ENCODE measurements at places on chromosomes 7 and 10.

DNA sequence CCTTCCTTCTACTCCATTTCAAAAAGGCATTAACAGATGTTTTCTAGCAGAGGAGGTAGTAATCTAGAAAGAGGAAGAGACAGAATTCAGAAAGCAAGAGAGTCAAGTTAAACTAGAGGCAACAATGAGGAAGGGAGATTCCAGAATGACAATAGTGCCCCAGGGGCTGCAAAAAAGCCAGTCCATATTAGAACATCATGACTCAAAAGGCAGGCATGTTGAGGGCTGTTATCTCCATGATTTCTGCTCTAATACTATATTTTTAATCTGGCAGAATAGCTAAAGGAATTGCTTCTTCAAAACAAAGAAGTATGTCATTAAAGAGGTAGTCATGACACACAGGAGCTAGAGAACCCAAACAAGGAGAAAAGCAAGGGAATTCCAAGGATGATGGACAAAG, 599.6 kb downstream of the INHBA start:
- no peak for DNase-seq

GRCh38 chr7:133629701-133630100, 376.8 kb downstream of the EXOC4 start:
- no peak for DNase-seq

DNA sequence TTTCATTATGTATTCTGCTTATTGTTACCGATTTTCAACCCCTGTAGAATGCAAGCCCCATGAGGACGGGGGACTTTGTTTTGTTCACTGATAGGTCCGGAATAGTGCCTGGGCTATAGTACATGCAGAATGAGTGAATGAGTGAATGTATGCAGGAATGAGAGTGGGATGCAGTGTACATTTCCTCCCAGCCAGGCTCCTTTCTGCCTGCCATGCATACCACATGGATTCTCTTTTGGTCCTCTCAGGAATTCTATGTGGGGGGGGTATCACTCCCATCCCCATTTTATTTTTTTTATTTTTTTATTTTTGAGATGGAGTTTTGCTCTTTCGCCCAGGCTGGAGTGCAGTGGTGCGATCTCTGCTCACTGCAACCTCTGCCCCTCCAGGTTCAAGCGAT, 16.7 kb downstream of the TRIM56 start:
- no peak for DNase-seq

- DNase-seq, result no peak
These were observed 54.1 kb upstream of the AKR1C1 start for GRCh38 chr10:4909118-4909517.

- DNase-seq, result no peak
These were observed 11.9 kb downstream of the ERCC6 start for GRCh38 chr10:49527061-49527460.

GRCh38 chr10:114482480-114483304, 78.4 kb upstream of the AFAP1L2 start:
- no peak for DNase-seq

- DNase-seq, result no peak
These were observed 132.8 kb downstream of the PTPN20 start for GRCh38 chr10:47043928-47044538.

- no peak for DNase-seq
These were observed 84.6 kb downstream of the XPNPEP1 start for GRCh38 chr10:109838592-109839244.

DNA sequence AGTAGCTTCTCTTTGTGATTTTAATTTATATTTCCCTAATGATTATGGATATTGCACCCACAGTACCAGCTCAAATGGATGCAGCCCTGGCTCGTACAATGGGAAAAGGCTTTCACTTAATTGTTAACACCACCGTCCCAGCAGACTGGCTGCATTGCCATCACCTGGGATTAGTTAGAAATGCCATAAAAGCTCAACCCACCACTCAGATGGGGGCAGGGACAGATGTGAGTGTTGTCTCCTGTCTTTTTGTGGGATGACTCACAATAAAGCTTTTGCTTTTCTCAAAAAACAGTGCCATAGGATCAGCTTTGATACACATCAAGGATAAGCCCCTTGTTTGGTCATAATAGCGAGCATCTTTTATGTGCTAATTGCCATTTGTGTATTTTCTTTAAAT, 729.1 kb downstream of the TNS3 start:
- no peak for DNase-seq

DNA sequence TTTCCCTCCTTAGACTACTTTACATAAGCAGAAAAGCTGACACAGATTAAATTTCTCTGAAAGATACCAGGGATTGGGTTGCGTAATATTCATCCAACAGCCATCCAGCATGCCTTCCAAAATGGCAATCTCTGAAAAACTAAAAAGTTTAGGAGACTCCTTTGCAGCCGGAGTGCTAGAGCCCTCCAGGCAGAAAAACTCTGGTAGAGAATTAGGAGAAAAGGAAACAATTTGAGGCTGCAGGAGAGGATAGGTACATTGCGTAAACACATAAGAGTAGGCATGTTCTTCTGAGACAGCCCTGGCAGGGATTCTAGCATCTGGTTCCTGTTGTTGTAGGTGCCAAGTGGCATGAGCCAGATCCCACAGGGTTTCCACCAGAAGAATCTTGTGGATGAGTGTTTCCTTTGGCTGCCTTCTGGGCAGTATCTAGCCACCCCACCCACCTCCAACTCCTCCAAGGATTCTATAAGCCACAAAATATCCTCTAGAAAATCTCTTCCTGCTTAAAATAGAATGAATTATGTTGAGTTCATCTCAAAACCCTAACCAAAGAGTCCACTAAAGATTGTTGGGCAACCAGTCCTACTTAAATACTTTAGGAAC, 402.4 kb downstream of the HGF start:
- DNase-seq, result no peak

DNA sequence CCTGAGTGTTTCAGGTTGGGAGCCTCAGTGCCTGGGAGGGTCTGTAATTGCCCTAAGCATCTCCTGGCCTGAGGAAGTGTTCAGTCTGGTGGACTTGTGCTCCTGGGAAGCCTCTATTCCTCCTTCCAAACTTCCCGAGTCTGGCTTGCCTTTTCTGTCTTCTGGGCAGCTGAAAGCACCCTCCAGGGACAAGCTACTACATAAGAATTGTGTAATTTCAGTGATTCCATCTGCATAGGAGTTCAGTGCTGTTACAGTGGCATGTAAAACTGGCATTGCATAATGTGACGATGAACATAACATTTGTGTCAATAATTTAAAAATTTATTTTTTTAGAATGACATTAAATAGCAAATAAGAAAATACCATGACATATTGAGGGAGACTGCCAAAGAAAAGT, 109.3 kb downstream of the AOAH start:
- DNase-seq, result no peak

DNA sequence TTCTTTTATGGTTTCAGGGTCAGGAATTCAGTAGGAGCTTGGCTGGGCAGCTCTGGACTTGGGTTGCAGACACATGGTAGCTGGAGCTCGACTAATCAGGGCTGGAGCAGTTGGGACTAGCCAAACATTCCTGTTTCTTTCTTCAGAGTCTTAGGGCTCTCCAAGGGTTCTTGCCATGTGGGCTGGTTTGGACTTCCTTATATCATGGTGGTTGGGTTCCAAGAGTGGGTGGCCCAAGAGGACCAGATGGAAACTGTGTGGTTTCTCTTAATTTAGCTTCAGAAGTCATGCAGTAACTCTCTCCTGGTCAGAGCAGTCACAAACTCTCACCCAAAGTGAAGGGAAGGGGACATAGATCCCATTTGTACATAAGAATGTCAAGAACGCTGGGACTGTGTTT, 270.1 kb upstream of the FZD1 start:
- DNase-seq, result no peak

GRCh38 chr7:43449577-43449976, 133.3 kb upstream of the STK17A start:
- DNase-seq, result no peak

GRCh38 chr10:7544203-7544602, 122.6 kb downstream of the ITIH5 start:
- no peak for DNase-seq

DNA sequence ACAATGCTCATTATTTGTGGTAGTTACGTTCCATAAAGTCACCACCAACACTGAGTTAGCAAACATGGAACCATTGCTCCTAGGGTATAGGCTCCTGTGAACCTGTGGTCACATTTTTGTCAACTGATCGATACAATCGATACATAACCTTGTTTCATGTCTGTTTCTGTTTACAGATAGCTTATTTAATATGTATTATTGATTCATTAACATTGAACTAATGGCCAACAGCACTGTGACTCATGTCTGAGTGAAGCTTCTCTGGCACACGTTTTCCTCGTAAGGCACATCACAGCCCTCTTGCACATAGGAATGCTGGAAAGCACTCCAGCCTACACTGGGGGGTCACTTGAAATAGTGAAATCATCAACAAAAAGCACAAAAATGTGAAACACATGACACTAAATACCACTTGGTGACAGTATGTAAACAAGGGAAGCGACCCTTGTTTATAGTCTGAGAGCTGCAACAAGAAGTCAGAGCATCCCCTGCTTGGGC, 27.0 kb downstream of the GHRHR start:
- no peak for DNase-seq

DNA sequence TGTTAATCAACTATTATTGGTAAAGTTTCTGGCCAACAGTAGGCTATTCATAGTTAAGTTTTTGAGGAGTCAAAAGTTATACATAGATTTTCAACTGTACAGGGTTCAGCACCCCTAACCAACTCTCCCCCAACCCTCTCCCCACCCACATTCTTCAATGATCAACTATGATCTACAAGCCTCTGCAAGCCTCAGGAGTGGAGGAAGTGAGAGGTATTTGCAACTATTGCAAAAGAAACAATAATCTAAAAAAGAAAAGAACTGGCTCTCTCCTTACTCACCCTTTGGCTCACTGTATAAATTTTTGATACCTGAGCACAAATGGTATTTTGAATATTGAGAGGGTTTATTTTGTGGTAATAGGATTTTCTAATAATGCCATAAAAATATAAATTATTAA, 179.8 kb downstream of the IPMK start:
- no peak for DNase-seq

DNA sequence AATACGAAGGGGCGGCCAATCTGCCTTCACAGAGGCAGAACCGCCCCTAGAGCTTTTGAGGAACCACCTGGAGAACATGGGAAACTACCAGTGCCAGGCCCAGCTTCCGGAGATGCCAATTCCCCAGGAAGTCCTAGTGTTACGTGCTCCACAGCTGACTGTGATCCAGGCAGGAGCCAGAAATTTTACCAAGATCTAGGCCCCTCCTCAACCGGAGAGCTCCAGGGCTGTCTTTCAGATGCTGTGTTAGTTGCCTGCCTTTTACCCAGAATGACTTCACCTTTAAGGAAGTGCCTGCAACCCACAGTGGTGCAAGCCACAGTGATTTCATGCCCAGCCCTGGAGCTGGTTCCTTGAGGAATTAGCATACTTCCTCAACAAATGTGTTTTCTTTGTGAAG, 62.9 kb downstream of the ELMO1 start:
- no peak for DNase-seq

GRCh38 chr7:91265693-91266066, 1.4 kb downstream of the FZD1 start:
- DNase-seq, result no peak

DNA sequence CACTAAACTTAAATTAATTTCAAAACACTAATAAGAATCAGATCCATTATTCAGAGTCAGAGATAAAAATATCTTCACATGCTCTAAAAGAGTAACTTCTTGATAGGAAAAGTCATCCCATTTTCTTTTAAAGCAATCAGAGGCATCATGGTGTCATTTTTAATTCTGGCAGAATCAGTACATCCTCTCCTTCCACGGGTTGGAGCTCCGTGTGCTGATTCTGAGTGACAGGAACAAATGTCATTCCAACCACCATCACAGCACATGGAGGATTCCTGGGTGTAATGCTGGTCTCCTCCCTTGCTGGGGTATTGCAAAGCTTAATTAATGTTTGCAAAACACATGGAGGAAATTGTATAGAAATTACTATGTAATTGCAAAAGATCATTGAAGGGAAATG, 114.5 kb upstream of the IMMP2L start:
- no peak for DNase-seq

DNA sequence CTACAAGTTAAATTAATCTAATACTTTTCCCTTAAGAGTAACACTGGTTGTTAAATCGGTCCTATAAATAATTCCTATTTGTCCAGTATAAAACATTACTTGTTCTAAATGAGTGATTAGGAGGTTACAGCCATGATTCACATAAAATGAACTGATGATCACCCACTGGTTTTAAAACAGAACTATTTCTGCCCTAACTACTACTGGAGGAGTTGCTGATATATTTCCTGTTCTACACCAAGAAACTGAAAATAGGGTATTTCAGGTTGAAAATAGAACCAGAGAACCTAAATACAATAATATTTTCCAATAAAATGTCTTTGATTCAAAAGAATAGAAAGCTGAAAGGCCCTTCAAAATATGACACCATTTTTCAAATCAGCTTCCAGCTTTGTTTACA, 30.9 kb downstream of the DNAJC1 start:
- no peak for DNase-seq

DNA sequence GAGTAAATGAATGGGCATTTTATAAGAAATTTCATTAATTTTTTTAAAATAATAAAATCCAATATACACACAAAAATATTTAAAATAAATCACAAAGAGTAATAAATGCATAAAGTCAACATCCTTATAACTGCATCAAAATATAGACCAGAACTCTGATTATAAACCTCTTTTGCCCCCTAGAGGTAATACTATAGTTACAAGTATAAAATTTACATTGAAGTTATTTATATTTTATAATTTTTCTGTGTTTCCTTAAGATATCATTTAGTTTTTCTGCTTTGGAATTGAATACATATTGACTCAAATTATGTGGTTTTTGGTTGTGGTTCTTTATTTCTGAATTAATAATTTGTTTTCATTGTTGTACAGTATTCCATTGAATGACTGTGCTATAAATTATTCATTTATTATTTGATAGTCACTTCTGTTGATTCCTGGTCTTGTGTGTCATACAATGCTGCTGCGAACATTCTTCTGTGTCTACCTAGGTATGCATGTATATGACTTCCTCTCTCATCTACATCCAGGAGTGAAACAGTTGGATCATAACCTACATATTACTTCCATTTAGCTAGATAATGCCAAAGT, 673.6 kb downstream of the IPMK start:
- no peak for DNase-seq

DNA sequence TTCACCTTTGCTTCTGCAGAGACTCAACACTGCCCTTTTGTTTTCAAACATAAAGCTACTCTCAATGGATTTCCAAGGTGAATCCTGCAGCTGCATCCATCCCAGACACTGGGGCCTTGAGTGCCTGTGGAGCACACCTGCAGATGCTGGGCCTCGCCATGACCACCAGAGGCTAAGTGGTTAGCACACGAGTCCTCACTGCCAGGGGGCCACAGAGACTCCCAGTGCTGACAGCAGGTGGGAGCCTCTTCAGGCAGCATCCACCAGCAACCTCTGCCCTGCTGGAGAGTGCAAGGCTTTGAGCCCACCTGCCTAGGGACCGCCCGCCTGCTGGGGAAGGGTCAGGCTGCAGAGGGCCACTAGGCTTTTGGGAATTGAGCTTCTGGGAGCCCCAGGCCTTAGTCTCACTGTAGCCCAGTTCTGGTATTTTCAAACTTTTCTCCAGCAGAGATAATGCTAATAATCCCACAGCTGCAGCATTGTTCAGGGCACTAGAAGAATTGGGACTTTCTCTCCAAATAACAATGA, 9.4 kb upstream of the HPS1 start:
- no peak for DNase-seq

- DNase-seq, result no peak
These were observed 1.7 kb downstream of the ARHGAP12 start for GRCh38 chr10:31926765-31927564.

All from NCI-H1694 (cell line).